Stimulated activated CD4-positive, alpha-beta T cell treated with anti-CD3 and anti-CD28 coated beads, Interleukin-1b, Interleukin-23, amount 100 ng/mL, for 48 hours (primary cell): ENCODE measurements at places on chromosomes 11 and 22.

DNA sequence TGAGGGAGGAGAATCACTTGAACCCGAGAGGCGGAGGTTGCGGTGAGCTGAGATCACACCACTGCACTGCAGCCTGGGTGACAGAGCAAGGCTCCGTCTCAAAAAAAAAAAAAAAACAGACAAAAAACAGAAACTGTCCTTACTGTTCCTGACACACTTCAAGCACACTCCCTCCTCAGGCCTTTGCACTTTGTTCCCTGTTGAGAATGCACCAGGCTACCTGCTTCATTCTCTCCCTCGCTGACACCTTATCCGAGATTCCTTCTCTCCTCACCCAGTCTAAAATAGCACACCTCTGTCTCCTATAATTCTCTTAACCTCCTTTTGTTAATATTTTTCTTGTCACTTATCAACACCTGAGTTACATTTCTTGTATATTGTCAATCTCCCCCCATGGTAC is 32.3 kb upstream of the TECTA start:
- DNase-seq = no peak

- DNase-seq = peak; percentile 91
Measured at GRCh38 chr11:85752890-85753581, 57.9 kb downstream of the SYTL2 start.

- DNase-seq = no peak
Measured at GRCh38 chr11:104956528-104956927, 11.8 kb downstream of the CASP4 start.

DNA sequence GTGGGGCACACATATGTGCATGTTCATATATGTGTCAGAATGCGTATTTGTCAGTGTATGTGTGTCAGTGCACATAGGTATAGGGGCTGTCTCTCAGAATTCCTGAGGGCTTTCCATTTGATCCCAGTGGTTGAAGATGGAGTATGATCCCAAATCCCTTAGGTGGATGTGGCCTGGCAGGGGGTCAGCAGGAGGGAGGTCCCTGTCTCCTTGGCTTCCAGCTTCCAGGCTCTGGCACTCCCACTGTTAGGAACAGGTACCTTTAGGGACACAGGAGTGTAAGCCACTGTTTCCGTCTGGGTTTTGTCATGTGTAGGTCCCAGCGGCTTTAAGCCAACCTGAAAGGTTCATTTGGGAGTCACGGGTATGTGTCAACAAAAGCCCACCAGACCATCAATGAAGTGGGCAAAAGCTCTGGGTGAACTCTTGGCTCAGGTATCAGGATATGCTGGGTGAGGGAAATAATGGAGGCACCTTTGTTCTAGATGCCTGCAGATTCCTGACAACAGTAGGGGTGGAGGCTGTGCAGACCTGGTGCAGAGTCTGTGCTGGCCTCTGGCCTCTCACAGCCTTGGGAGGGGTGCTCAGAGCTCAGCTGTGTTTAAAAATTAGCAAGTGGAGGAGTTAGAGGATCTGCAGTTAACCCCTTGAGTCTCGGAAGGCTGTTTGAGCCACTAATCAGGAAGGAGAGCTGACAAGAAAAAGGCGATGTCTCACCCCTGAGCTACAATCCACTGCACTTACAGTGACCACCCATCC is 9.0 kb downstream of the KCNQ1OT1 start:
- no peak for DNase-seq

DNA sequence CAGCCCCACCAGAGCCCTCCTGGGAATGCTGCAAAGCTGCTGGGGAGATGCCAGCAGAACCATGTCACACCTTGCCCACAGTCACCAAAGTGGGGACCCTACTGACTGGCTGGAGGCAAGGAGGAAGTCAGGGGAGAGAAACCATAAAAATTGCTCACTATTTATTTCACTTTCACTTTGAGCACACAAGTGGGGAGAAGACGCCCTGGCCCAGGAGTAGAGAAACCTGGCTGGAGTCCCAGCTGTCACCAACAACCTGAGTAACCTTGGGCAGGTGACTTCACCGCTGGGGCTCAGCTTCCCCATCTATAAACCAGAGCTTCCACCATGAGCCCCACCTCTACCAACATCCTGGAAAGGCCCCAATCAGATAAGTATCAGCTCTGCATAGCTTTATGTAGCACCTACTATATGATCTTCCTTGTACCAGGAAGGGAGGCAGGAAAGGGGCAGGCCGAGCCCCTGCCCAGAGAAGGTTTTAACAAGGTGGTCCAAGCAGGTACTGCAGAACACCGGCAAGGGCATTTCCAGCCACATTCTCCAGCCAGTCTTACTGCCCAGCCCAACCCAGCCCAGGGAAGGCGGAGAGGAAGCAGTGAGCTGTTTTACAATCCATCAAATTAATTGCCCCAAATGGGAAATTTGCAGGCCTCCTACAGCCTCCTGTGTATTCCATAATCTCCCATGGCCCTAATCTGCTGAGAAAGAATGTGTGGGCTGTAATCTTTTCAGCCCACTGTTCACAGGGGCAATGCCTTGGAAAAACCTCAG is 27.6 kb downstream of the PLEKHA7 start:
- peak; percentile 69 for DNase-seq

- DNase-seq = no peak
Measured at GRCh38 chr11:93236741-93237675, 39.2 kb upstream of the SLC36A4 start.

- DNase-seq = no peak
Measured at GRCh38 chr11:556662-557256, 3.8 kb downstream of the LMNTD2 start.

DNA sequence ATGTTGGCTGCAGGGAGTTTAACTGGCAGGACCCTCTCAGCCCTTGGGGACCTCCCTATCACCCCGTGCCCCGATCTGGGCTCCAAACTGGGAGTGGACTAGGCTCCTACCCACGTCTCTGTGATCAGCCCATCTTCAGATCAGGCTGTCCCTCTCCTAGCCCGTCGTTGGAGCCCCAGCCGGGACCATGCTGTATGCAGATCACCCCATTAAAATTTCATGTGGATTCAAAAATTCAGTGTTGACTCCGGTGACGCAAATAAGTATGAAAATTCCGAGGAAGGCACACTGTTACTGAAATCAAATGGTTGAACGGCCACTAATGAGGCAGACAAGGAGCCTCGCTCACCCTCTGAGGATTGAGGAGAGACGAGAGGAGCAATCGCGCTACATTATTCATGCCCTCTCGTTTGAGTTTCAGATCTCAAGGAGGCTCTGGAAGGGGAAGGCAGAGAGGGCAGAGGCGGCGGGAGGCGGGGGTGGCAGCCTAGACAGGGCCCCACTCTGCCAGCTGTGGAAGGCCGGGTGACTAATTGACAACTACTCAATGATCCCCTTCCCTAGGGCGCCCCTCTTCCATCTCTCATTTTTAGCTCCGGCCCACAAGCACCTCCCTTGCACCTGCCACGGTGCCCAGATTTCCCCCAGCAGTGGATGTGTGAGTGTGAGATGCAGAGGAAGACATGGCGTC is 255.4 kb downstream of the MIAT start:
- DNase-seq = no peak

GRCh38 chr22:37198258-37199102 is 10.4 kb upstream of the C1QTNF6 start:
- peak; percentile 89 for DNase-seq

DNA sequence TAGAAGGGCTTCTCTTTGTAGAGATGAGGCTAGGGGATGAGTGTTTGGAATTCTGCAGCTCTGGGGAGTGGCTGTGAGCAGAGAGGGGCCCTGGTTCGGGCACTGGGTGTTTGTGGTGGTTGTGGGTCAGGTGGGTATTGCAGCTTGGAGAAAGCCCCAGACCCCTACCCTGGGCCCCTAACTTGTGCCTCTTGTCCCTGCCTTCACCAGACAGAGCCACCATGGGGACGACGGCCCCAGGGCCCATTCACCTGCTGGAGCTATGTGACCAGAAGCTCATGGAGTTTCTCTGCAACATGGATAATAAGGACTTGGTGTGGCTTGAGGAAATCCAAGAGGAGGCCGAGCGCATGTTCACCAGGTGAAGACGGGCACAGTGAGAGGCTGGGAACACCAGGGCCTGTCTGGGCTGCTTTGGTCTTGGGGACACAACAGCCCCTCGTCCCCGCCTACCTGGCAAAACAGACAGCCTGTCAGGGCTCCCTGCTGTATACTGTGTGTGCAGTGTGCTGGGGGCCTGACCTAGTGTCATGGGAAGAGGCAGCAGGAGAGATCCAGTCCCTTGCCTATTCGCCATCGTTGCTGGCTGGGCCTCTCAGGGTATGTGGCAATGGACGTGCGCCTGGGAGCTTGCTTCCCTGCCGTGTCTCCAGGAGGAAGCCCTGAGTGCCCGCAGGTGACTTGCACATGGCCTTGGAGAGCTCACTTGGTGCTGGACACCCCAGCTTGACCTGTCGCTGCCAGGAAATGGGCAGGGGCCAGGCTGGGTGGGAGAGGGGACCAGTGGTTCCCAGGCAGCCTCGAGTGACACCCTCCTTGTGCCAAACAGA is 4.3 kb downstream of the INCENP start:
- no peak for DNase-seq

GRCh38 chr11:110710628-110711381 is 1.4 kb downstream of the ARHGAP20 start:
- DNase-seq = no peak

DNA sequence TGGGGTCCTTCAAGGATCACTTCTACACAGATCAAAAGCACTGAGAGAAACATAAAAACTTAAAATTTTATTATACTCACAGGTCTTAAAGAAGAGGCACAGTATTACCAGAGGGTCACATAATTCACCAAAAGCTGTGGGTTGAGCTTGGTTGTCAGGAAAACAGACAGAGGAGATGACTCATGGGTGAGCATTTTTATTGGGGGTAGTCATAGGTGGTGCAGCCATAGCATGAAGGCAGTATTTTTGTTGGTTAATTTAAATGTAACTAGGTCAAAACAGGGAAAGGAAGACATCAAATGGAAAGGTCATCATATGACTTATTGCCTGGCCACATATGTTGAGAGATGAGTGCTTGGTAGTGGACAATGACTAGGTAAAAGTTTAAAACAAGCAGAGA is 24.2 kb downstream of the OR5B17 start:
- no peak for DNase-seq

DNA sequence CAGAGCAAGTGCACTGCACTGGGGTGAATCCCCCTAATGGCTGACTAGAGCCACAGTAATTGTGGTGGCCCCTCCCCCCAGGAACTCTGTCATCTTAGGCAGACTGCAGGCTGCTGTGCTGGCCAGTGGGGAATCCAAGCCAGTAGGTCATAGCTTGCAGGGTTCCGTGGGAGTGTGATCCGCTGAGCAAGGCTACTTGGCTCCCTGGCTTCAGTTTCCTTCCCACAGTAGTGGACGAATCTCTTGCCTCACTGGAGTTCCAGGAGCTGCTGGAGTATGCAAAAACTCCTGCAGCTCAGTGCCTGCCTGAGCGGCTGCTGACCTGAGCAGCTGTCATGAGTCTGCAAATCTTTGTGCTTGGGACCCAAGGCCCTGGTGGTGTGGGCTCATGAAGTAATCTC is 13.2 kb downstream of the OOSP3 start:
- no peak for DNase-seq
